Femur (tissue), 1 donor: ENCODE measurements at places on chromosomes 7 and 10.
A peak's percentile ranks its signal among the peaks of the same experiment; 100 is the strongest.

GRCh38 chr7:44489955-44490350 is 505 bp downstream of the NUDCD3 start:
- no peak for DNase-seq

- DNase-seq, result no peak
Observed at GRCh38 chr7:77450613-77451012, 34.5 kb upstream of the GSAP start.

DNA sequence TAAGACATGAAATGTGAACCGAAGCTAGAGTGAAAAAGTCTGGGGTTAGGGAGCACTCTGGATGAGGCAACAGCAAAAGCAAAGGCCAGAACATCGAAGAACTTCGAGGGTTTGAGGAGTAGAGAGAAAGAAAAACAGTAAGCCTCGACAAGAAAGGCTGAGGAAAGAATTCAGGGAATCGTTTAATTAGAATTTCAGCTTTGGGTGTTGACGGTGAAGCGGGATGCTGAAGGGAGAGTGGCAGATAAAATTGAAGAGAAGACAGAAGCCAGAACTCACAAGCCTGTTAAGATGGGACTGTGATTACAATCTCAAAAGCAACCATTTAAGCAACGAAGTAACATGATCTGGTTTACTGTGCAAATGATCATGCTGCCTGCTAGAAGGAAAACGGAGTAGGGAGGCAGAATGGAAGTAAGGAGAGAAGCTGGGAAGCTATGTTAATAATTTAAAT is 2.1 kb downstream of the TRDMT1 start:
- no peak for DNase-seq

GRCh38 chr7:37062560-37062859 is 338.2 kb upstream of the AOAH start:
- no peak for DNase-seq

DNA sequence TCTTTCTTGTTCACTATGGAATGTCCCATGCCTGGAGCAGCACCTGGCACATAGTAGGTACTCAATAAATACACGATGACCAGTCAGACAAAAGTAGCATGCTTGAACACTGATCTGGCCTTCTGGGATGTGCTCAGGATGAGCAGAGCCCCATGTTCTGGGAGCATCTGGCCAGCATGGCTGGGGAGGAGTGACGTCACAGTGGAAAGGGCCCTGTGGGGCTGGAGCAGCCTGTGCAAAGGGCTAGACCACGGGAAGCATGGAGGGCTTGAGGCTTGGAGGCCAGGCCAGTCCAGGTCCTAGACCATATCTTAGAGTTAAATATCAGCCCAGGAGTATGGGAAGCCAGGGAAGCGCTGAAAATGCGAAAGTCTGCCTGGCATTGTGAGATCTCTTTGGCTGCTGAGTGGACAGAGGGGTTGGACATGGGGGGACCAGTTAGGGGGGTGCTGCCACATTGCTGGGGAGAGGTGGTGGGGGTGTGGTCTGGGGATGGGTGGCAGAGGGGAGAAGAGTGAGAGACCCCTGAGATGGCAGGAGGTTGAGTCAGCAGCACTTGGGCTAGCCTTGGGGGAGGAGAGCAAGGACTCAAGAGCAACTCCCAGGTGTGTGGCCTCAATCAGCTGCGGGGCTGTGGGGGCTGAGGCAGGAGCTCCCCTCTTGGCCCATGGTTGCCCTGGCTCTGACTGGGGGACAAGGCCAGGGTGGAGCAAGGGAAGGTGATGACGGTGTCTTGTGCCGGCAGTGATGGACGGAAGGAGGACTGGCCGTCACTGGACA is 34.9 kb downstream of the ZCCHC24 start:
- peak; percentile 21 for DNase-seq

GRCh38 chr7:84529480-84530205 is 335.1 kb upstream of the SEMA3A start:
- no peak for DNase-seq

- DNase-seq, result no peak
Observed at GRCh38 chr7:113504691-113505090, 386.3 kb upstream of the SMIM30 start.

DNA sequence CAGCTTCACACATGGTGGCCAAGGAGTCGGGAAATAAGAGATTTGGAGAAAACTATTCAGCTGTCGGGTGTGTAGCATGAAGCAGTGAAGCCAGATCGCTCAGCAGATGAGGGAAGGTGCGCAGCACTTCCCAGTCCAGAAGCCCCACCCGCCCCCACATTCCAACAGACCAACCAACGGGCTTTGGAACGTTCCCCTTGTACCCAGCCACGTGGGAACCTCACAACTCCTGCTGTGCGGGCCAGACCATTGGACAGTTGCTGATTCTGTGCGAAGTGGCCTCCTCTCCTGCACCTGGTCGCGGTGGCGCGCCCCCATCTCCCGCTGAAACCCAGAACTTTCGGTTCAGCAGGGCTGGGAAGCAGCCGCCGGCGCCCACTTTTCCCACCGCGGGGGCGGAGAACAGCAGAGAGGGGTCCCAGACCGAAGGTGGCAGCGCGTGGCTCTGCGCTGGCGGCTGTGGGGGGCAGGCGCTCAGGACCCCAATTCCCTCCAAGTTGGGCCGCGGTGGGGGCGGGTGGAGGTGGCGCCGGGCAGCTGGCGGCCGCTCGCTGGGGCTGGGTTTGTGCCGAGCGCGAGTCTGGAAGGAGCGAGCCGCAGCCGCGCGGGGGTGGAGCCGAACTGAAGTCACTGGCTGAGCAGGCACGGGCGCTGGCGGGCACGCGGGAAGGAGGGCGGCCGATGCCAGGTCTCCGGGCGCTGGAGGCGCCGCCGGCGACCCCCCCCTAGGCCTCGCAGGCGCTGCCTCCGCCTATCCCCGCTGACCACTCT is 1301.5 kb upstream of the SORCS1 start:
- DNase-seq, result peak; percentile 49

GRCh38 chr10:34049887-34050286 is 715.4 kb upstream of the NRP1 start:
- DNase-seq, result no peak

GRCh38 chr10:89337484-89337883 is 9.7 kb downstream of the IFIT3 start:
- no peak for DNase-seq

- DNase-seq, result peak; percentile 68
Observed at GRCh38 chr10:62082729-62083411, 181.4 kb downstream of the ARID5B start.

- DNase-seq, result no peak
Observed at GRCh38 chr7:94183891-94184290, 179.7 kb upstream of the BET1 start.

GRCh38 chr7:34015651-34016050 is 110.3 kb downstream of the BMPER start:
- no peak for DNase-seq

- DNase-seq, result no peak
Observed at GRCh38 chr7:95059842-95060313, 152.5 kb downstream of the PPP1R9A start.

GRCh38 chr7:160958-161725 is 31.2 kb upstream of the FAM20C start:
- DNase-seq, result no peak

GRCh38 chr10:124035928-124036558 is 57.4 kb downstream of the CHST15 start:
- peak; percentile 63 for DNase-seq

GRCh38 chr7:74514131-74514591 is 60.5 kb downstream of the GTF2IRD1 start:
- peak; percentile 46 for DNase-seq

DNA sequence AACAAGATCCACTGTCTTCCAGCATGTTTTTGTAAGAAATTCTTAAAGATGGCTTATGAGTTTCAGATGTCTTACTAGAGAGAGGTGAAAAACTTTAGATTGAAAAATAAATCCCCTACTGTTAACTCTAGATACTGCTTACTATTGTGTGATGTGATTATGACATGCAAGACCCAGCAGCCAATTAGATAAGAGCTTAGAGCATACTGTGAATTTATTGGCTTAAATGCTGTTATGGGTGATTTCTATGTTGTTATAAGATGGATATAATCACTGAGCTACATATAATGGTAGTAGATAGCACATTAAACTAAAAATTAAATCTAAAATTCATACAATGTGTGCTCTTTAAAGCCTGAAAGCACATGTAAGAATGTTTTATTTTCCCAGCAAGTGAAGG is at the start of gene RNF133:
Gene RNF133 (minus strand): TSS at position 101 of the 400 bp plus-strand sequence. CDS start 199 bp downstream, outside the sequence.
- DNase-seq, result no peak

DNA sequence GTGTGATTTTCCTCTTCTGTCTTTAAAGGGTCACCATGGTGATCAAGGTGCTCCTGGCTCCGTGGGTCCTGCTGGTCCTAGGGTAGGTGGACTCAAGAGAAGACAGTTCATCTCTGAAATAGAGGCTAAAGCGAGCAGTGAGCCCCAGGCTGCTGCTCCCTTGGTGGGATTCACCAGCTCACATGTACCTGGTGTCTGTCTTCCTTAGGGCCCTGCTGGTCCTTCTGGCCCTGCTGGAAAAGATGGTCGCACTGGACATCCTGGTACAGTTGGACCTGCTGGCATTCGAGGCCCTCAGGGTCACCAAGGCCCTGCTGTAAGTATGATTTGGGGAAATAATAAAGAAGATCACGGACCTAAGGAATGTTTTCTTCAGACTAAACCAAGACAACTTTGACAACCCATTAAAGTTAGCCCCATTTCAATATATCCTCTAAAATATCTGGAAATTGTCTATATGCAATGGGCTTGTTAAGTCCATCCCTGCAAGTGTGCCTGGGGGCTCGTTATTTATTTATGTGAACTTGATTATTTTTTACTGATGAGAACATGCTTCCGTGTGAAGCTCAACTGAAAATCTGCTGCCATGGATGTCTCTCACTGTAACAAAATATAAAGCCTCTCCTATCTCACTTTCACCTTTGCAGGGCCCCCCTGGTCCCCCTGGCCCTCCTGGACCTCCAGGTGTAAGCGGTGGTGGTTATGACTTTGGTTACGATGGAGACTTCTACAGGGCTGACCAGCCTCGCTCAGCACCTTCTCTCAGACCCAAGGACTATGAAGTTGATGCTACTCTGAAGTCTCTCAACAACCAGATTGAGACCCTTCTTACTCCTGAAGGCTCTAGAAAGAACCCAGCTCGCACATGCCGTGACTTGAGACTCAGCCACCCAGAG is 32.5 kb downstream of the COL1A2 start:
- DNase-seq, result peak; percentile 61

DNA sequence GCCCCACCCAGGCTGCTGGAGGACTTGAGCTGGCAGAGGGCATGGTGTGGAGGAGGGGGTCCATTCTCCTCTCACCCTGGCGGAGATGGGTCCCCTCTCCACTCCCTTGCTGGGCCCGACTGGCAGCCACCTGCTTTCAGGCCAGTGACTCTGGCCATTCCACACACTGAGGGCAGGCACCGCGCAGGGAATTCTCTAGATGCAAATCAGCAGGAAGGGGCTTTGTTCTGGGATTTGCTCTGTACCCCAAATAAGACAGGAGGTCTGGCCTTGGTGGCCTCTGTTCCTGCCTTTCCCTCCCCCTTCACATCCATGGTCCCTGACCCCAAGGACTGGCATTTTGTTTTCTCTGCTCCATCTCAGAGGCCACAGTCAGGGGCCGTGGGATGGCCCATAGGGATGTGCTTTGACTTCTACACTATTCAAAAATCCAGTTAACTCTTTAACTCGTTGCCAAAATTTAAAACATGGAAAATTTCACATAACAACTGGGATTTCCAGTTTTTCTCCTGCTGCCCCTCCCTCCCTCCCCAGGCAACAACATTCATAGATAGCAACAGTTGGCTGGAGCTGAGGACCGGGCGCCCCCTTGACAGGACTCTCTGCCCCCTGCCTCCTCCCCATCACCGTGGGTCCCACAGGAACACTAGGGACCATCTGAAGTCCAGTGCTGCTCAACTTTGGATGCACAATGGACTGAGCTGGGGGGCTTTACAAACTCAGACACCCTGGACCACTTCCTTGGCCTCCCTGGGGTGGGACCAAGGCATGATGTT is 33.9 kb downstream of the PPIF start:
- DNase-seq, result no peak

- no peak for DNase-seq
Observed at GRCh38 chr10:97898429-97898828, 48.8 kb downstream of the GOLGA7B start.

DNA sequence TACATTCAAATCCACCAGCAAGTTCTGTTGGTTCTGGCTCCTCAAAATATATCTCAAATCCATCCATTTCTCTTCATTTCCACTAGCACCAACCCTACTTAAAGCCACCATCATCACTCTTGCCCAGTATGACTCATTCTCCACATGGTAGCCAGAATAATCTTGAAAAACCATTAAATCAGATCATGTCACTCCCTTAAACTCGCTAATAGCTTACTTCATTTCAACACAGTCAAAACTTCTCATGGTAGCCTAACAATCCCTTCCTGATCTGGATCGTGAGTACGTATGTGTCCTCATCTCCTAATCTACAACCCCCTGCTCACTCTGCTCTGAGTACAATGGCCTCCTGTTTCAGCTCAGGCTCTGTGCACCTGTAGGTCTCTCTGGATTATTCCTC is 8.7 kb downstream of the EPC1 start:
- DNase-seq, result no peak

GRCh38 chr7:98235901-98236300 is 16.1 kb downstream of the TECPR1 start:
- no peak for DNase-seq

- no peak for DNase-seq
Observed at GRCh38 chr7:108120196-108120595, 10.0 kb downstream of the LAMB4 start.

DNA sequence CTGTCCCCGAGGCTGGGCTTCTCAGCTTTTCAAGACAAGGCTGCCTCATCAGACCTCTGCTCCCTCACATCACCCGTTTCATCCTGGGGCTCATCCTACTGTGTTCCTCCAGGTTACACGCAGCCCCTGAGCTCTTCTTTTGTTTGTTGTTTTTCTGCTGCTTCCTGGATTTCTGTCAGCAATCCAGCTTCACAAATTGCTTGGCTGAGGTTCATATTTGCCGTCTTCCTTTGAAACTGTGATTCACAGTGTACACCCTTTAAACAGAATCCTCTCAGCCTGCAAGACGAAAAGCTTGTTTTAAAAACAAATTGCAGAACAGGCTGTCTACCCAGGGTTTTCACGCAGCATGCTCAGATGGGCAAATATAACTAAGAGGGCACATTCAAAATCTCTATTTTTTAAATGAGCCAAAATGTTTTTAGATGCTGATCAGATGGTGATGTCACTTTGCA is 39.1 kb upstream of the PARD3 start:
- peak; percentile 57 for DNase-seq

DNA sequence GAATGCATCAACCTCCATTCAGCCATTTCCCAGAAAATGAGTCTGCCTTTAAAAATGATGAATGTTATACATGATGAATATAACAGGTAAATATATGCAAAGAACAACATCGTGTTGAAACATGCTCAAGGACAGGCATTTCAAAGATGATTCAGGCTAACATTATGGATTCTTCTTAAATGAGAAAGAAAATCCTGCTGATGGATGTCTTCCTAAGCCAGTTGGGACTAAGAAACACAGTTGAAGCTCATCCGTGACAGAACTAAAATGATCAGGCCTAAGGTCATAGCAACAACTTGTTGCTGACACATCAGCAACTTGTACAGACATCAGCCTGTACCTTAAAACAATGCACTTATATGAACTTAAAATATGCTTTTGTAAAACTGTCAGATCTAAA is 267.9 kb downstream of the MAGI2 start:
- DNase-seq, result no peak

GRCh38 chr10:111944331-111944730 is 239.2 kb downstream of the GPAM start:
- DNase-seq, result no peak
